CD8-positive, alpha-beta T cell (primary cell): ENCODE measurements at places on chromosomes 2 and 18. TPM values are rescaled to one million over a fixed set of nuclear protein-coding genes. Genes with fewer than 3 reads are reported as not detected.

Gene NETO1
- total RNA-seq = not detected

Gene IGFBP5
- not detected for total RNA-seq

Gene ANKRD53
- total RNA-seq = 1.7 TPM

Gene C1QL2
- total RNA-seq = not detected

Gene DIPK1C
- not detected for total RNA-seq

Gene MTCL1
- 0.75 TPM for total RNA-seq

Gene CPS1
- total RNA-seq = 0.72 TPM

Gene CD28
- 80.7 TPM for total RNA-seq

Gene KIF1A
- total RNA-seq = not detected

Gene PLEKHH2
- total RNA-seq = 1.5 TPM

Gene CLHC1
- 2.2 TPM for total RNA-seq

Gene CCDC74A
- 1.3 TPM for total RNA-seq

DNA sequence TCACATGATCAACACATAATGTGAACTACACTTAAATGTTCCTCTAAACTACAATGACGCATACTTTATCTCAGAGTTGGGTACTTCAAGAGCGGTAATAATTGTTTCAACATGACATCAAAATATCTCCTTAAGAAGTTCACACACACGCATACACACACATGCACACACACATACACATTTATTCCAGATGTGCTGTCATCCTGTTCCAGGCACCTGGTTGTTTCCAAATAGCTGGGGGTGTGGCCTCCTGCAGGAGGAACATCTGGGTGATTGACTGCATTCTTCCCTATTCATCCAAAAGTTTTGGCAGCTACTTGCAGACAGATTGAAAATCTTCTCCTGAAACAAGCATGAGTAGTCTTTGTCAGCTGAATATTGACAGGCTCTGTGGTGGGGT, 37.9 kb upstream of the PIK3C3 start:
- no peak for DNase-seq

- DNase-seq = no peak
These were observed 102.2 kb downstream of the PTGR3 start for GRCh38 chr18:75106746-75107145.

DNA sequence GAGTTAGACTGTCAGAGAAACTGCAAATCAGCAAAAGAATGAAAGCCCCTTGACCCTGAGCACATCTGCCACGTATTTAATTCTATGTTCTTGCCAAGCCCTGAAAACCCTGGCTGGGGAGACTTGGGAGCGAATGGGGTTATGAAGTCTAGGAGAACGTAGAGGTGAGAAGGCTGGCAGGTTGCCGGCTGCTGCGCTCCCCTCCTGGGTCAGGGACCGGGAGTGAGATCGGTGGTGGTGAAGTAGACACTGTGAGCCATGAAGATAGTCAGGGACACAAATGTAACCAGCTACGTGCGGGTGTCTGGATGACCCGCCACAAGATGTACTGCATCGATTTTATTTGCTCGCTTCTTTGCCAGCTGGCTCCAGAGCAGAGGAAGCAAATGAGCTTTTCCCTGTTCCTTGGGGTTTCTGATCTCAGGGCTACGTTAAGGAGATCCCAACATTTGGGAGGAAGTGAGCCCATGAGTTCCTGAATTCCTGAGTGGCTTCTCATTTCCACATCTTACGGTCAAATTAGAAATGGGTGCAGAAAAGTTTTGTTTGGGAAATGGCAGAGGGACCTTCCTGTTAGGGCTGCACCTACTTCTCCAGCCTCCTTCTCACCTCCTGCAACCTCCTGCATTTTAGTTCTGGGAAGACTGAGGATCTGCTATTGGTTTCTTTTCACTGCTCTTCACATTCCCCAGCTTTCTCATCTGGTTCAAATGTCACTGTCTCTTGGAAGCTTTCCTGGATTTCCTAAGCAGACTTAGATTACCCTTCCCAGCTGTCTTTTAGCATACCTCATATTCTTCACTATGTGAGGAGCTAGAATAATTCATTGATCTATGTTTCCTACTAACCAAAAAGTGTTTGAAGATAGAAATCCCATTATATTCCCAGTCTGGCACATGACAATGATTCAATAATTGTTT, 360.6 kb downstream of the ZNF521 start:
- no peak for DNase-seq

DNA sequence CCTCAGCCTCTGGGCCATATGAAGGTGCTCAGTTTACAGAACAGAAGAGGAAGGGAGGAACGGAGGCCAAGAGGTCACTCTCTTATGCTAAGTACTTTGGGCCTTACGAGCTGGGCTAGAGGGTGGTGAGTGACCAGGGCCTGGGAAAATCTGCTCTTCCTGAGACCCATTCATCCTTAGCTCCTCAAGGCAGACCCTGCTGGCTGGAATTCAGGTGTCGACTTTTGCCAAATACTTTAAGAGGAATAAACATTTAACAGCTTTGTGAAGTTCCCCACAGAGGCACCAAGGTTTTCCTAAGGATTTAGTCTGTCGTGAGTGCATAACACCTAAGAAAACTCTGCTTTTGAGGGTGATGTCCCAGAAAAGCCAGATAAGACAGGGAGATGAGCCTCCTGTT, 129.7 kb upstream of the SIX2 start:
- DNase-seq = no peak

DNA sequence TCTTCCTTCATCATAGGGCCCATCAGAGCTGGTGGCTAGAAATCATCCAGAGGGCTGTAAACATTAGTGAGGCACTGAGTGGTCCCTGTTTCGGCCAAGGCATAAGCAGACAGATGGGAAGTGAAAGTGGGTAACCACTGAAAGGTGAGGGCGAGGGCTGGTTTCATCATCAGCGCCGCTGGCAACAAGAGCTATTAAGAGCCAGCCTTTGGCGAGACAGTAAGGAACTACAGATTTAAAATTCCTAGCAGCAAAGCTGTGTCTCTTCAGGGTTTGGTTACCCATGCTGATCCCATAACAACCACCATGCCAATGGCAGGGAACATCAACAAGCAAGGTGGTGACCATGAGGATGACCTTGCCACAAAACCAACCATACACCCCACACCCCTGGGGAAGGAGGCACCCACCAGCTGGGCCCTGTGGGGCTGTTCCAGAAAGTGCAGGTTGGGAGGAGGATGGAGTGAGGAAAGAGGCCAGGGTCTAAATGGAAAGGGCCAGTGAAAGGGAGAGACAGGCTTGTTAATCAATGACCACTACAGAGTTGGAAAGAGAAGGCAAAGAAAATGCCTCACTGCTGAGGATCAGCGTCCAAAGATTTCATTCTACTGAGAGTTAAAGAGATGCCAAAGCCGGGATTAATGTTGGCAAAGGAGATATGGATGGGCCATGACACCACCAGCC, 9.0 kb upstream of the SLC20A1 start:
- no peak for DNase-seq

GRCh38 chr2:201182650-201183364, at the start of gene CASP10:
Gene CASP10, plus strand, starts transcription at chr2:201183141. Its CDS starts 2,637 bp downstream, at chr2:201185778.
- DNase-seq = peak; percentile 79

DNA sequence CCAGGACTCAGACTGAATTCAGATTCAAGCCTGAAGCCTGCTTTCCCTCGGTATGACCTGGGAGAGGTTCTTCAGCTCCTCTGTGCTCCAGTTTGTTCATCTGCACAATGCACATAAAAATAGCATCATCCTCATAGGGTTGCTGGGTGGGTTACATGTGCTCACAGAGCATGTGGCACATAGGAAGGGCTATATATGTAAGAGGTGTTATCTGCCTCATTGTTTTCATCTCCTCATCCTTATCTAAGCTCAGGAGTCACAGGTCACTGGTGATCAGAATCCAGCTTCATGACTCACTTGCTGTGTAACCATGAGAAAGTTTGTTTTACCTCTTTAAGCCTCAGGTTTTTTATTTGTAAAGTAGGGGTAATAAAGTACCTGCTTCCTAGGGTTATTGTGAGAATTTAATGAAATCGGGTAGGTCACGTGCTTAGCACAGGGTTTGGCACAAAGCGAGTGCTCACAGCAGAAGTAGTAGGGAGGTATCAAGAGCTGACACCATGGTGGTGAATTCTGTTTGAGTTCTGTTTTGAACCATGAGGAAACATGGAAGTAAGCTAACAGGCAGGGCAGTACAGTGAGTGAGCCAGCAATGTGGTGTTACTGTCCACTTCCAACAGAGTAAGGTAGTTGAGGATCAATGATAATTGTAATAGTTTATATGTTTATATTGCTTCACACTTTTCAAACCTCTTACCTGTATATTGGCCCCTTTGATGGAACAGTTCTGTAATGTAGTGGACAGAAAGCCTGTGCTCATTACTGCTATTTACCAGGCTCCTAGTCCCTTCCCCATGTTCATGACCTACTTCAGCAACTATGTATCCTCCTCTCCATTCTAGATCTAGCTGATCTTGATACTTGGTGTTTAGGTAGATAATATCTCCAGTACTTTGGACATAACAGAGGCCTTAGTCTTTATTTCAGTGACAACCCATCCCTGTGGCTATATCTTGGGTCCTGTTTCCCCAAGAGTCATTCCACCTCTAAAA, 141.4 kb upstream of the LTBP1 start:
- no peak for DNase-seq

DNA sequence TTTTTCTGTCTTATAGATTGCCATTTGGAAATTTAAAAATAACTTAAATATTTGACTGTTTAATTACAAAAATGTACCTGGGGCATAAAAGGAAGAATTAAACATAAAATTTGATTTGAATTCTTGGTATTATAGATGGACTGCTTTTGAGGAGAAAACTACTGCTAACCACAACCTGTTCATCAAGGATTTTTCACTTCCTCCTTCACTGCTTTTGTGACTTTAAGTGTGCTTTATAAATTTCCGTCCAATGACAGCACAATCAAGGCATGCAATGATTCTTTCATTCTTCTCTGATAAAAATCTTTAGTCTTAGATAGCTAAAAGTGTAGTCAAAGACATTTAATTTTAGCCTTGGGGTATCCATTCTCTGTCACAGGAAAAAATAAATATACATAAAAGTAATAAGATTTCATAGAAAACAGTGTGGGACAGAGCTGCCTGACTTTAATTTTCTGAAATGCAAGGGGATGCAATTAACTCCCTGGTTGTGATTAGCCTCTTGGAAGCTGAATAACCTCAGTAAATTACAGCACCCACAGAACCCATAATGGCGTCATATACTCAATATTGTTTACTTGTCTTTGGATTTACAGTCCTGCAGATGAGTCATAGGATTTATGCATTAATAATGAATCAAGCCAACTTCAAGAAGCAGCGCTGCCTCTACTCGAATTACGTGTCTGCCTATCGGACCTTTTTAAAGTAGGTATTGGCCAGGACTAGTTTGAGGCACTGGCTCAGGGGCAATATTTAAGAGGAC, 587.9 kb downstream of the NRXN1 start:
- DNase-seq = no peak

GRCh38 chr2:187847245-187848208, 293.3 kb upstream of the TFPI start:
- DNase-seq = no peak

GRCh38 chr2:210536973-210537650, 19.3 kb upstream of the CPS1 start:
- no peak for DNase-seq

GRCh38 chr2:178114462-178114861, 2.2 kb downstream of the RBM45 start:
- no peak for DNase-seq

GRCh38 chr2:100879296-100879695, 59.4 kb downstream of the NPAS2 start:
- DNase-seq = no peak

DNA sequence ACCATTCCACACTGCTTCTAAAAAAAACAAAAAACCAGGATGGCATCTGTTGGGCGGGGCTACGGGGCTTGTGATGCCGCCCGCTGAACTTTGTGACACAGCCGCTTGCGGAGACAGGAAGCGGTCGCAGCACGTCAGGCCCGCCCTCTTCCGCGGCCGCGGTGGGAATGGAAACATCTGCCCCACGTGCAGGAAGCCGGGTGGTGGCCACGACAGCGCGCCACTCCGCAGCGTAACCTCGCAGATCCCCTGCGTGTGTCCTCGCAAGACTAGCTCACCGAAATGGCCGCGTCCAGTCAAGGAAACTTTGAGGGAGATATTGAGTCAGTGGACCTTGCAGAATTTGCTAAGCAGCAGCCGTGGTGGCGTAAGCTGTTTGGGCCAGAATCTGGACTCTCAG, 168.5 kb downstream of the SUCLG1 start:
- DNase-seq = no peak

GRCh38 chr2:197814526-197814925, 10.1 kb downstream of the PLCL1 start:
- no peak for DNase-seq

GRCh38 chr18:32730068-32730467, 42.8 kb downstream of the KLHL14 start:
- no peak for DNase-seq
